GM23248 (cell line): ENCODE measurements at places on chromosomes 16 and 17. TPM values are rescaled to one million over a fixed set of nuclear protein-coding genes. Genes with fewer than 3 reads are reported as not detected.
A peak's percentile ranks its signal among the peaks of the same experiment; 100 is the strongest.

GRCh38 chr16:57283214-57283958, 1.1 kb downstream of the PLLP start:
- no peak for DNase-seq
- no peaks in the 10 kb centered on the region for H3K4me1 ChIP-seq
- H3K27ac ChIP-seq = no peak overlapping the region
- no peaks in the 10 kb centered on the region for H3K36me3 ChIP-seq
- H3K27me3 ChIP-seq = peaks cover 26% of the 10 kb centered on the region
- H3K4me3 ChIP-seq = no peak overlapping the region

- DNase-seq = peak; percentile 92
- no peak overlapping the region for H3K27ac ChIP-seq
- no peaks in the 10 kb centered on the region for H3K27me3 ChIP-seq
- peaks cover 13% of the 10 kb centered on the region for H3K4me1 ChIP-seq
Measured at GRCh38 chr17:28252436-28252835, 66.6 kb upstream of the TMEM97 start.

DNA sequence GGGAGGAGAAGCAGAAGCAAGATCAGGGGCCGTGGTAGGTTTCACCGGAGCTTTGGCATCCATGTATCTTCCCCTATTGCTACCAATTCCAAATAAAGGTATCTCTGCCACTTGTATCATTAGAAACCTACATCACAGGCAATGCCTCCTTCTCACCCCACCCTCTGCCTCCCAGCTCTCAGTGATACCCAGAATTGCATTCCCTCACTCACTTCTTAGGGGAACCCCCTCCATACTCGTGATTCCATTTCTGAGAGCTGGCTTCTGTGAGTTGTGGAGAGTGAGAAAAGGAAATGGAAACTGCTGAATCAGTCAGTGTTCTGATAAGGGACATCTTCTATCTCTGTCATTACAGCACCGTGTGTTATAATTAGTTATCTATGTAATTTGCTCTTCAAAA, 2.3 kb upstream of the CCL3 start:
- H3K36me3 ChIP-seq = no peaks in the 10 kb centered on the region
- H3K4me3 ChIP-seq = no peak overlapping the region
- H3K27me3 ChIP-seq = no peaks in the 10 kb centered on the region; the same call in 1 of the 2 replicates
- DNase-seq = no peak

GRCh38 chr16:75248536-75249380, 2.7 kb downstream of the BCAR1 start:
- no peak for DNase-seq
- peaks cover 81% of the 10 kb centered on the region for H3K4me1 ChIP-seq
- H3K27me3 ChIP-seq = no peaks in the 10 kb centered on the region
- H3K4me3 ChIP-seq = peak overlapping the region; percentile 93
- peak overlapping the region; percentile 99 for H3K27ac ChIP-seq
- H3K36me3 ChIP-seq = no peaks in the 10 kb centered on the region

DNA sequence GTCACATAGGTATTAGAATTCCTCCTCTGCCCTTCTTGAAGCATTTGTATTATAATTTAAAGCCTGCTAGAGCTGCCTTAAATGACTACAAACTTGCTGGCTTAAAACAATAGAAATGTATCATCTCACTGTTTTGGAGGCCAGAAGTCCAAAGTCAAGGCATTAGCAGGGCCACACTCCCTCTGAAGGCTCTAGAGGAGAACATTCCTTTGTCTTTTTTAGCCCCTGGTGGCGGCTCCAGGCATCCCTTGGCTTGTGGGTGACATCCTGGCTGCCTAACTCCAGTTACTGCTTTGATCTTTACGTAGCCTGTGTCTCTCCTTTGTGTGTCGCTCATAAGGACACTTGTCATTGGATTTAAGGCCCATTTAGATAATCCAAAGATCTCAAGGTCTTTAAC, 186.6 kb upstream of the SALL1 start:
- H3K4me1 ChIP-seq = no peaks in the 10 kb centered on the region
- no peaks in the 10 kb centered on the region for H3K36me3 ChIP-seq
- no peak overlapping the region for H3K27ac ChIP-seq

- no peak overlapping the region for H3K4me3 ChIP-seq
- no peaks in the 10 kb centered on the region for H3K36me3 ChIP-seq
- peaks cover 23% of the 10 kb centered on the region for H3K27me3 ChIP-seq
- H3K4me1 ChIP-seq = peaks cover 11% of the 10 kb centered on the region; the same call in 1 of the 2 replicates
Measured at GRCh38 chr17:6843241-6843880, 11.8 kb upstream of the TEKT1 start.

GRCh38 chr17:61700252-61700651, 109.2 kb upstream of the NACA2 start:
- no peaks in the 10 kb centered on the region for H3K27me3 ChIP-seq
- DNase-seq = no peak
- no peak overlapping the region for H3K4me3 ChIP-seq

DNA sequence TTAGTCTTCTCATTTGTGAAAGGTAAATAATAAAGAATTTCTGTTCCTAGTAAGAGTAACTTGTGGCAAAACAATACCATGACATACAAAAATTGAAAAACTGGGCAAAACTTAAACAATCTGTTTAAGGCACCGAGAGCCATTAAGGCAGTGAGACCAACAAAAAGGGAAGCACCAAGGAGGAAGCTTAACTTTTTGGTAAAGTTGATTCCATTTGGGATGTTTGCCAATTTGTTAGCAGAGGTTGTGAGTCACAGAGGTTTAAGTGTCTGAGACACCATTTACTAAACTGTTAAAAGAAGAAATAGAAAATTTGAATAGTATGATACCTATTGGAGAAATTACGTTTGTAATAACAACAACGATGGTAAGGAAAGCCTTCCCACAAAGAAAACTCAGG, 4.9 kb downstream of the SLC35G3 start:
- no peak overlapping the region for H3K27ac ChIP-seq
- H3K4me1 ChIP-seq = no peaks in the 10 kb centered on the region
- DNase-seq = peak; percentile 49
- H3K27me3 ChIP-seq = 0 out of 2 replicates have a peak, but pooled peaks cover 7% of the 10 kb centered on the region
- no peak overlapping the region for H3K4me3 ChIP-seq

DNA sequence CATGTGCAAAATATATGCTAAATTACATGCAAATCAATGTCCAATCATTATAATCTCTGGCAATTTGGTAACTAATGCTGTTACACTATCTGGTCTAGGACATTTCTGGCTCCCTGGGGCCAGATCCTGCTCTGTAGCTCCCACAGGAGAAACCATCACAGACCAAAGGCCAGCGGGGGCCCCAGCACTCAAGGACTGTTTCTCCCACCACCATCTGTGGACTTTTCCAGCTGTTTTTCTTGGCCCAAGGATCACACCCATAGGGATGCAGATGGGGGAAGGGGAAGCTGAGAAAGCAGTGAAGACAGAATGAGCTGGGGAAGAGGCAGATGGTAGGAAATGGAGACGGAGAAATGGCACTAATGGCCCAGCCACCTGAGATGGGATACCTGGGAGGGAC, at the start of gene HIGD1B:
Gene HIGD1B, plus strand, starts transcription at position 298 of the 400 bp plus-strand sequence. CDS start 270 bp downstream, outside the sequence.
- H3K4me1 ChIP-seq = no peaks in the 10 kb centered on the region
- no peaks in the 10 kb centered on the region for H3K27me3 ChIP-seq
- DNase-seq = no peak
- H3K36me3 ChIP-seq = peaks cover 8% of the 10 kb centered on the region; the same call in 1 of the 2 replicates

DNA sequence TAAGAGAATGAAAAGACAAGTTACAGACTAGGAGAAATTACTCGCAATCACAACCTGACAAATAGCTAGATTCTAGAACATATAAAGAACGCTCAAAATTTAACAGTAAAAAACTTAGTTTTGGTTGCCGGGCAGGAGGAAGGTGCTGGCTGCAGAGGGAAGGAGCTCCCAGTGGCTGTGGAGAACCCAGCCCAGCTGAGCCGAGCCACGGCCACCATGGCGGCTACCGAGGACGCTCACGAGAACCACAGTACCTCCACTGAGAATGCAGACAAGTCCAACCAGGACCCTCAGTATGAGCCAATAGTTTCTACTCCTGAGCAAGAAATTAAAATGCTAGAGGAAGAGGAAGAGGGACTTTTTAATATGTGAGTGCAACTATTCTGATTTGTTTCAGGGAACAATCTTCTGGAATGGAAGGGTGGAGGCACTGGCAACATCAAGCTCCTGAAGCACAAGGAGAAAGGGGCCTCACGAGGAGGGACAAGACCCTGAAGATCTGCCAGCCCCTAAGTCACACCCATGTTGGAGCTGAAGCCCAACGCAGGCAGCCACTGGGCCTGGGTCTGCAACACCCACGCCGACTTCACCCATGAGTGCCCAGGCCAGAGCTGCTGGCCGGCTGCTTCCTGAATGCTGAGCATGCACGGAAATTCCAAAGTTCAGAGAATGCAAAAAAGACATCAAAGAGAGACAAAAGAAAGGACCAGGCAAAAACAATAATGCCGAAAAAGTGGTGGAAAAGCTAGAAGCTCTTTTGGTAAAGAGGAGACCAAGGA, 55.0 kb downstream of the DNAH17 start:
- no peaks in the 10 kb centered on the region for H3K36me3 ChIP-seq
- no peak overlapping the region for H3K27ac ChIP-seq
- 0 out of 2 replicates have a peak, but pooled peaks cover 7% of the 10 kb centered on the region for H3K27me3 ChIP-seq
- DNase-seq = no peak
- H3K4me3 ChIP-seq = no peak overlapping the region

DNA sequence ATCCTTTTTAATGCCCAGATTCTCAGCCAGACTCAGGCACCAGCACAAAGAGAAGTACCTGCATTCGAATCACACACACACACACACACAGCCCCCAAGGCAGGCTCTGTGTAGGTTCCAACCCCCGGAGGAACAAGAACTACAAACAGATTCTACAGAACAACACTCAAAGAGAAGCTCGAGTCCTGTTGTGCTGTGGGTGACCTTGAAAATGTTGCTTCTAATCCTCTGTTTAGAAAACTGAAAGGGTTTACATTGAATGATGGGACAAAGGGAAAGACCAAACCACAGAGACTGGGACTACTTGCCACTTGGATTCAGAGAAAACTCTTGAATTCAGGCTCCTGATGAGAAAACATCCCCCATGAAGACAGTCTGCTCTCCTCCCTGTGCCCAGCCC, 568.8 kb upstream of the C16orf82 start:
- H3K27ac ChIP-seq = no peak overlapping the region
- H3K4me1 ChIP-seq = no peaks in the 10 kb centered on the region
- DNase-seq = no peak
- no peak overlapping the region for H3K4me3 ChIP-seq
- no peaks in the 10 kb centered on the region for H3K27me3 ChIP-seq

GRCh38 chr17:5405400-5405799, 14.1 kb downstream of the NUP88 start:
- no peak overlapping the region for H3K4me3 ChIP-seq
- no peak overlapping the region for H3K27ac ChIP-seq
- H3K4me1 ChIP-seq = no peaks in the 10 kb centered on the region
- no peaks in the 10 kb centered on the region for H3K27me3 ChIP-seq
- no peak for DNase-seq
- H3K36me3 ChIP-seq = peaks cover 59% of the 10 kb centered on the region

- H3K4me3 ChIP-seq = no peak overlapping the region
- no peak for DNase-seq
- H3K27me3 ChIP-seq = peaks cover 5% of the 10 kb centered on the region
Measured at GRCh38 chr16:84390131-84390785, 21.9 kb downstream of the ATP2C2 start.

- H3K36me3 ChIP-seq = no peaks in the 10 kb centered on the region
- H3K27ac ChIP-seq = no peak overlapping the region
- H3K4me3 ChIP-seq = no peak overlapping the region
Measured at GRCh38 chr17:30950189-30950588, 20.6 kb upstream of the RNF135 start.

DNA sequence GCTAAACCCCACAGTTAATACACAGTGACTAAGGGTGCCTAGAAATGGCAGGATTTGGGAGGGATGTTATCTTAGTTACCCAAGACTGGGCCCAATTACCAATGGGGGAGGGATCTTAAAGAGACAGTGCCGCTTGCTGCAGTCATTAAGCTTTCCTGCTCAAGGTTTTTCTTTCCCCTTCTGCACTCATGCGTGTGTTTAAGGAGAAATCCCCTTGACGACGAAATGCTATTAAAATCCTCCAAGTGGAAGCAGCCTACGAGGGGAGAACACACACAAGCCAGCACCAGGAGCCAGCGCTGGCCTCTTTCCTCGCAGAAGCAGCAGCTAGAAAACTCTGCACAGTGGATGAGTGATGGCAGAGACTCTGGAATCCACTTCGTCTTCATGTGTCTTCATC, 22.0 kb downstream of the SALL1 start:
- H3K36me3 ChIP-seq = no peaks in the 10 kb centered on the region
- no peak overlapping the region for H3K4me3 ChIP-seq
- H3K27me3 ChIP-seq = no peaks in the 10 kb centered on the region
- H3K4me1 ChIP-seq = 0 out of 2 replicates have a peak, but pooled peaks cover 3% of the 10 kb centered on the region
- no peak overlapping the region for H3K27ac ChIP-seq

- H3K36me3 ChIP-seq = no peaks in the 10 kb centered on the region
- H3K27ac ChIP-seq = no peak overlapping the region
- no peak for DNase-seq
- no peak overlapping the region for H3K4me3 ChIP-seq
Measured at GRCh38 chr16:7400117-7400890, 67.7 kb downstream of the RBFOX1 start.

GRCh38 chr17:49557312-49558024, 18.2 kb upstream of the NXPH3 start:
- H3K27me3 ChIP-seq = peaks cover 4% of the 10 kb centered on the region; the same call in 1 of the 2 replicates
- H3K36me3 ChIP-seq = no peaks in the 10 kb centered on the region
- no peak overlapping the region for H3K4me3 ChIP-seq
- H3K4me1 ChIP-seq = no peaks in the 10 kb centered on the region
- no peak overlapping the region for H3K27ac ChIP-seq

GRCh38 chr16:81401035-81401950, 43.3 kb upstream of the CMIP start:
- peak overlapping the region; percentile 48 for H3K4me3 ChIP-seq
- peak; percentile 87 for DNase-seq
- 0 out of 2 replicates have a peak, but pooled peaks cover 8% of the 10 kb centered on the region for H3K4me1 ChIP-seq
- peak overlapping the region; percentile 34; the same call in 1 of the 2 replicates for H3K27ac ChIP-seq
- no peaks in the 10 kb centered on the region for H3K36me3 ChIP-seq

DNA sequence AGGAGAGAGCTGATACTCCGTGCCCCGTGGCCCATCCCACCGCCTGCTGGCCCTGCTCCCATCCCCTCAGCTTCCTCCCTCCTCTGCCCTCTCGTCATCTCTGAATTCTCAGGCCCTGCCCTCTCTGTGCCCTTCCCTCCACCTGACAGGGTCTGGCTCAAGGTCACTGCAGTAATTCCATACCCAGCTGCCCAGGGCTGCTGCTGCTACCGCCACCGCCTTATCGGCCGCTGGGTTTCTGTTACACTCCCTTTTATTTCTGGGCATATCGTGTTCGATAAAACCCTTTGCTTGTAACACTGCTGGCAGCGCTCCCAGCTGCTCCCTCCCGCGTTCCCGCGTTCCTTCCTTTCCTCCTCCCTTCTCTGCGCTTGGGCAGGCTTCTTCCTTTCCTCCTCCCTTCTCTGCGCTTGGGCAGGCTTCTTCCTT, 1.2 kb downstream of the EPN3 start:
- no peaks in the 10 kb centered on the region for H3K36me3 ChIP-seq
- peaks cover 13% of the 10 kb centered on the region for H3K27me3 ChIP-seq
- H3K4me1 ChIP-seq = peaks cover 8% of the 10 kb centered on the region
- no peak overlapping the region for H3K27ac ChIP-seq

- H3K27ac ChIP-seq = no peak overlapping the region
- H3K27me3 ChIP-seq = peaks cover 3% of the 10 kb centered on the region; the same call in 1 of the 2 replicates
- H3K4me3 ChIP-seq = no peak overlapping the region
Measured at GRCh38 chr16:55042556-55043432, 112.1 kb downstream of the IRX5 start.

The IRX5 gene
- 13.9 and 20.6 TPM in 2 replicates for total RNA-seq

The MYADML2 gene
- total RNA-seq = not detected in 2 replicates

The SULT1A4 gene
- 4.6 TPM in 1 of 2 replicates, not detected in the other for total RNA-seq

The MT3 gene
- not detected in 2 replicates for total RNA-seq

The RAPGEFL1 gene
- total RNA-seq = 0.51 and 0.76 TPM in 2 replicates

The HLF gene
- total RNA-seq = not detected in 2 replicates

The NUP93 gene
- total RNA-seq = 40.3 and 47.1 TPM in 2 replicates

The HNF1B gene
- total RNA-seq = not detected in 2 replicates

The TNFRSF13B gene
- total RNA-seq = not detected in 2 replicates
